ENCODE measurements at places on chromosomes 7 and 10. TPM values are rescaled to one million over a fixed set of nuclear protein-coding genes. Genes with fewer than 3 reads are reported as not detected.

Gene CPED1
- total RNA-seq: 58.8 TPM

Gene RNF148
- total RNA-seq: 0.69 TPM

Gene PHYHIPL
- total RNA-seq: 1.1 TPM

Gene HABP2
- total RNA-seq: not detected

Gene NUTM2B
- total RNA-seq: 1.4 TPM

Gene DLD
- total RNA-seq: 79.3 TPM

Gene KLF14
- 0.16 TPM for total RNA-seq

Gene MBL2
- not detected for total RNA-seq

Gene HOXA11
- total RNA-seq: not detected

Gene MAT1A
- not detected for total RNA-seq

Gene MRLN
- not detected for total RNA-seq

Gene PON3
- total RNA-seq: 0.59 TPM

Gene HBP1
- 57.1 TPM for total RNA-seq

Gene ELN
- 703 TPM for total RNA-seq

Gene HGF
- total RNA-seq: 10.4 TPM

Gene IFIT1B
- not detected for total RNA-seq

Gene HIBADH
- total RNA-seq: 63.1 TPM

Gene GLI3
- 9.2 TPM for total RNA-seq

Gene ACTL6B
- total RNA-seq: not detected

Gene TACR2
- total RNA-seq: 37.1 TPM

Gene EGR2
- 0.52 TPM for total RNA-seq

Gene ITGB8
- 27.9 TPM for total RNA-seq

Gene TBXAS1
- 15.2 TPM for total RNA-seq

Gene CELF2
- 101 TPM for total RNA-seq

Gene BLNK
- 2.4 TPM for total RNA-seq

Gene CALML5
- total RNA-seq: not detected

Gene NEUROG3
- not detected for total RNA-seq

Gene ARMC3
- not detected for total RNA-seq

Gene PRF1
- not detected for total RNA-seq

Gene INMT
- 115 TPM for total RNA-seq

Gene BICC1
- total RNA-seq: 18.6 TPM

Gene CYP2C19
- total RNA-seq: not detected

Gene LIPM
- not detected for total RNA-seq

Gene VWC2
- total RNA-seq: not detected

Gene SEMA4G
- 2.2 TPM for total RNA-seq

Gene PCDH15
- total RNA-seq: not detected

Gene FBXO24
- total RNA-seq: not detected

Gene CFAP70
- 1.2 TPM for total RNA-seq

Gene CHAT
- total RNA-seq: 1.6 TPM

Gene ADARB2
- total RNA-seq: 1.5 TPM

Gene CRYGN
- total RNA-seq: 0.27 TPM

Gene MACC1
- total RNA-seq: 0.35 TPM

Gene GARIN1A
- total RNA-seq: 1.4 TPM

Gene FEZF1
- not detected for total RNA-seq

Gene ELAPOR2
- 24.9 TPM for total RNA-seq

Data from gastroesophageal sphincter (tissue), 4 donors.